Germinal center (tissue), 1 donor: ENCODE measurements at places on chromosomes 7 and 10.
A peak's percentile ranks its signal among the peaks of the same experiment; 100 is the strongest.

GRCh38 chr10:26391701-26392695 is 46.1 kb upstream of the APBB1IP start:
- no peak for DNase-seq

DNA sequence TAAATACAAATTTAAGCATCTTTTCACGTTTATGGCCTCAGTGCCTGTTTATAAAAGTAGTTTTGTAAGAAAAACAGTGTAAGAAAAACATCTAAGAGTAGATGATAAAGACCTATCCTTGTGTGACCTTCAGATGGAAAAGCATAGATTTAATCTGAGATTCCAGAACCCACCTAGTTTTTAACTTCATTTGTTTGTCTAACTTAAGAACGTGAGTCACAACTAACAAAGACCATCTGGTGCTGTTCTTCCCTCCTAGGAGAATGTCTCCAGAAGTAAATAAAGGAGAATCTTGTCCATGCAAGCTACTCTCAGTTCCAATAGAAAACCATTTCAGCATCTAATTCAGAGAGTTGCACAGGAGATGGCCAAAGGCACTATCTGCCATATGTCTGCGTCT is 265.4 kb upstream of the C7orf33 start:
- DNase-seq = no peak

GRCh38 chr10:60535427-60535826 is 145.8 kb upstream of the ANK3 start:
- DNase-seq = no peak

GRCh38 chr7:97512441-97513207 is 219.3 kb upstream of the TAC1 start:
- DNase-seq = no peak

DNA sequence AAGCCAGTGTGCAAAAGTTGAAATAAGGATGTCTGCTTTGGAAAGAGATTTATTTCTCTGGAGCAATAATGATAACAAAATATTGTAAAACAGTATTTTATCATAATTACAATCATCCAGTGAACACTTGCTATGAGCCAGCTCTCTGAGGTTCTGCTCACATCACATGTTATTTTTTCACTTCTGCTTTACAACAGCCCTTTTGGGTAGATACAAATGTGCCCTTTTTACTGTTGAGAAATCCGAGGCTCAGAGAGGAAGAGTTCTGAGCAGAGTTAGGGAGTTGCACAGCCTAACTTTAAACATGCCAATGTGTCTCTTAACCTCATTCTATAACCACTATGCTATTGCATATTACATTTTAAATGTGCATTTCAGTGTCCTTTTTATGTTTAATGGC is 232.6 kb upstream of the CDC14C start:
- no peak for DNase-seq

DNA sequence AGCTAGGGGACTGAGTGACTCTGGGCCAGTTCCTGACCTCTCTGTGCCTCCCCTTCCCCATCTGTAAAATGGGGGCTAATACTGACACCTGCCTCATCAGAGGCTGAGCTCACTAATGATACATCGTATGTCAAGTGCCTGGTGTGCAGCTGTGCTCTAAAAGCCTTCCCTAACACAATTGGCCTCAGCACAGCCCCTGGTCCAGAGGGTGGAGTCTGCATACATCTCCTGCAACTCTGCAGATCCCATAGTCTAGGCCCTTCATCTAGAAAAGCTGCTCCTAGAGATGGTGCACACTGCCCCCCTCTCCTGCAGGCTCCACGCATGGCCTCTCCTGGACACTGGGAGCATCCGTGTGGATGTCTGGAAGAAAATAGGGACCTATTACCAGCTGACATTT is 255.0 kb downstream of the RPS24 start:
- no peak for DNase-seq

- DNase-seq = no peak
Measured at GRCh38 chr7:51188987-51189386, 127.6 kb downstream of the COBL start.

- DNase-seq = no peak
Measured at GRCh38 chr10:95697429-95697828, 3.7 kb upstream of the TCTN3 start.

GRCh38 chr10:61634746-61635145 is 28.0 kb upstream of the CABCOCO1 start:
- no peak for DNase-seq

GRCh38 chr10:92923416-92923815 is 75.1 kb downstream of the EXOC6 start:
- DNase-seq = no peak

DNA sequence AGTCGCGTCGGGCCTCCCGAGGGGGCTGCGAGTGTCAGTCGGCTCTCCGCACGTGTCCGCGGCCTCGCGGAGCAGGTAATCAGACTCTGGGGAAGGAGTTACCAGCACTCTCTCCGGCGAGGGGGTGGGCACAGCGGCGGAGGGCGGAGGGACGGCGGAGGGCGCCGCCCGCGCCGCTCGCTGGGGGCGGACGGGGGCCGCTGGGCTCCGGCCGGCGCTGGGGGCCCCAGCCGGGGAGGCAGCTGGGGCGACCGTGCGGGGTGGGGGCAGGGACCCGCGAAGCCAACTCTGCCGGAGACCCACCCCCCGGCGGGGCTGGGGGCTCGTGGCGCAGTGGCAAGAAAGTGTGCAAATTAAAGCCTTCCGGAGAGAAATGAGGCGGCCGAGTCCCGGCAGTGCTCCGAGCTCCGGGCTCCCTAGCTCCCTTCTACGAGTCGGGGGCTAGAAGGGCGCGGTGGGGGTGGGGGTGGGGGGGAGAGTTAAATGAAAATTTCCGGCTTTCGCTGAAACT is at the start of gene CDK6:
Gene CDK6, minus strand, starts transcription at position 85 of the 511 bp plus-strand sequence. CDS start 3,250 bp downstream, outside the sequence.
- DNase-seq = peak; percentile 69

GRCh38 chr10:934746-935406 is 3.4 kb upstream of the LARP4B start:
- DNase-seq = peak; percentile 26
